RKO (cell line): ENCODE measurements at places on chromosomes 12 and 14.

DNA sequence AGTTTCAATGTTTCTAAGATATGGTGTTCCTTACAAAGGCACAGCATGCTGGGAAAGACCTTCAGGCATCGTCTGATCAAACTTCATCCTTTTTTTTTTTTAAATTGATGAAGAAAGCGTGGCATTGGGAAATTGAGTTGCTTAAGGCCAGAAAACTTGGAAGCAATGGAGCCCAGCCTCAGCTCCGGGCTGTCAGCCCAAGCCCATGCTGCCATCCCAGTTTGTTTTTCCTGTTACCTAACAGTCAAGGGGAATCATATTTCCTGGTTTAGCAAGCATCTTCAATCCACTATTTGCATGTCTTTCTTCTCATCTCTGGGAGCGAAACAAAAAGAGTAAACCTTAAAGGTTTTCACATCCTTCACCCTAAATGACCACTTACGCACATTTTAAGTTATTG is 200.2 kb downstream of the CHST11 start:
- no peak for DNase-seq

GRCh38 chr12:546920-547845 is 87.4 kb downstream of the B4GALNT3 start:
- DNase-seq = peak; percentile 65

DNA sequence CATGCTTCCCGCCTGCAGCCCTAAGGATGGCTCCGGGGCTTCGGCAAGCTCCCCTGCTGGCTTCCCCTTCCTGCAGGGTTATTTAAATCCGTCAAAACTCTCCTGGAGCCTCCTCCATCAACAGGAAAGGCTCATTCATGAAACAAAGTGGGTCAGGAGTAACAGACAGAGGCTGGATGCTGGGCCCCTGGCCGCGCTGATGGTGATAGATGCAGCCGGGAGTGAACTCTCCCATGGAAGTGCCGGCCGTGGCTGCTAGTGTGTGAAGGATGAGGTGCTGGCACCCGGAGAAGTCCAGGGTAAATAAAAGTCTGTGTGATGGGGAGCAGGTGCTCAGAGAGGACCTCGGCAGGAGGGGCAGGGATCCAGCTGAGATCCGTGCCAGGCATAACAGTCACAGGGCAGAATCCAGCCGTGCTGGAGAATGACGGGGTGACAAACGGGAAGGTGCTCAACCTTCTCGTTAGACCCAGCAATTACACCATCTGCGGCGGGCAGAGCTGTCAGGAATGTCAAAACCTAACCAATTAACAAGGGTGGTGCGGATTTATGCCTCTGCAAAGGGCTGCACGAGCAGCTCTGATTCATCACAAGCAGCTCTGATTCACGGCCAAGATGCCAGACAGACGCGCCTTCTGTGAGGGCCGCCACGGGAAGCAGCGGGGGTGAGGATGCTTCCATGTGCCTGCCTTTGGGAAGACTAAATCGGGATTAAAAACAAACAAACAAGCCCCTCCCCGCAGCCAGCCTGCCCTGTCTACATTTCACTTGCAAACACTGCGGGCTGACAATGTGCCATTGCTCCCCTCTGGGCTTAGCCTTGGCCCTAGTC is 55.6 kb downstream of the SYNE3 start:
- DNase-seq = peak; percentile 77

DNA sequence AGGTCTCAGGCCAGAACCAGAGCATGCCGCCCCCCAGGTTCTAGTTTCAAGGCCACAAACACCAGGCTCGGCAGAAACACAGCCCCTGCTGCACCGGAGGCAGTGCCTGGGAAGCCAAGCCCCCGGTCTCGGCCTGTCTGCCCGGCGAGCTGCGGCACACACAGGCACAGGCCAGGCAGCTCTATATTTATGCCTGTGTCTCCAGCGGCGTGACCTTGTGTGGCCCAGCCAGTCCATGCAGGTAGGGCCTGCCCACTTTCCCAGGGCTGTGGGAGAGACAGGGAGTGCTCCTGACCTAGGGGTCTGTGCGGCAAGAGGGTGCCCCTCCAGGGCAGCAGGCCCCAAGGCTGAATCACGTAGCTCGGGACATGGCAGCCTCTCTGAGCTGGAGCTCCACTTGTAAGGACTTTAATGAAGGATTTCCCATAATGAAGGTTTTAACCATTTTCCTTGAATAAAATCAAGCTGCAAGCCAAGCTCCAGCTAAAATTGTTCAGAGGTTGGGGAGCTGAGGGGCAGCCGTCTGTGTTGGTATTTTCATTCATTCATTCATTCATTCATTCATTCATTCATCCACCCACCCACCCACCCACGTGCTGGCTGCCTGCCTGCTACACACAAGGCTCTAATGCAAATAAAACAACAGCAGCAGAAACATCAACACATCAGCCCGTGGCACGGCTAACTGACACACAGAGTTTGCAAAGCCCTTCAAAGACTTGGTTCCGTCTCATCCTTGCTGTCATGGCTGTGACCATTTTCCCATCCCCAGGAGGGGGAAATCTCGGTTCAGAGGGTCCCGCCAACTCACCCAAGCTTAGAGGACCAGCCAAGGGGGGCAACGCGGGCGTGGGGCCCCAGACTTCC is 92.0 kb downstream of the RFLNA start:
- no peak for DNase-seq

- no peak for DNase-seq
Observed at GRCh38 chr14:56884617-56885016, 74.3 kb upstream of the OTX2 start.
